ENCODE measurements at places on chromosomes 5 and 9. TPM values are rescaled to one million over a fixed set of nuclear protein-coding genes. Genes with fewer than 3 reads are reported as not detected.

The SMC5 gene
- total RNA-seq = 41.5 TPM

DNA sequence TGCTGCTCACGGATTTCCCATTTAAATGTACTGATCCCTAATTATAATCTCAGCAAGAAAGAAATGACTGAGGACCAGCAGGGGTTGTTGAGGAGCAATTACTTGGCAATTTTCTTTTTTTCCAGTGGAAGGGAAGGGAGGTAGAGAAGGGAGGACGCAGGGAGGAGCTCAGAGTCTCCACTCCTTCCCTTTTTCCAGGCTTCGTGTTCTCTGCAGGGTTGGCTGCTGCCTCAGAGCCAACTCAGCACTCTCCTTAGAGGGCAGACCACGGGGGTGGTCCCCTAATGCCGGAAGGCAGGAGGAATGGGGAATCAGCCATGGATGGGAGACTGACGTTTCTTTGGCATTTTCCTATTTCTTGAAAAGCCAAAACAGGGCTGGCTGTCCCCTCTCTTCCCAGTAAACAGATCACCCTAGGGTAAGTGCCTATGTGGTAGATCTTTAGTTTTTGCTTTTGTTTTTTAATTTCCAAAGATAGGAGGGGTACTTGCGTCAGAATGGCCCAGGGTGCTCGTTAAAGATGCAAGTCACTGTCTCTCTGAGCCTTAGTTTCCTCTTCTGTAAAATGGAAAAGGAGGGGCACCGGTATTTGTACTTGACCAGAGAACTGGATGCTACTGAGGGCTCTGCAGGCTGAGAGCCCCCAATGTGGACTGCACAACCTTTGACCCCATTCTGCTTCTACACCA is 39.6 kb upstream of the LCP2 start:
- no peak for DNase-seq

GRCh38 chr5:134541736-134542376 is 16.4 kb downstream of the JADE2 start:
- peak; percentile 95 for DNase-seq

The ABO gene
- total RNA-seq = 0.38 TPM

The DBN1 gene
- total RNA-seq = 328 TPM

DNA sequence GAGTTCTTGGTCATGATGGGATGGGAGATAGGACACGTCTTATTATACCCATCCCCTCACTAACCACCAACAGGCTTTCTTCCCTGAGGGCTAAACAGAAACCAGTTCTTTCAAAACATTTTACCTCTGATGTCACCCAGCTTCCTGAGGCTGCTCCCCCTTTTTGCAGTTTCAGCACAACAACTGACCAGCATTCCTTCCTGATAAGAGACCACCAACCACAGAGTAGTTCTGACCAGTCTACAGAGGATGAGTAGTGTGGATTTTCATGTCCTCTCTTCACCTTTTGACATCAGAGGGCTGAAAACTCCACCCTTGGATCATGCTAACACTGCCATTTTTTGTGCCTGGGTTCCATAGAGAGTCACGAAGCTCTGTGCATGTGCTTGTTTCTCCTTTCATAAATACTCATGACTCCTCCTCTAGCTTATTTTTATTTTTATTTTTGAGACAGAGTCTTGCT is 82.6 kb downstream of the OSTF1 start:
- DNase-seq = no peak
